HS-5 (cell line): ENCODE measurements at places on chromosomes 7 and 10.

GRCh38 chr7:132577206-132578049, 1.2 kb upstream of the PLXNA4 start:
- no peak for DNase-seq

- DNase-seq: peak; percentile 32
These were observed 55.3 kb upstream of the INPP5A start for GRCh38 chr10:132482090-132482800.

DNA sequence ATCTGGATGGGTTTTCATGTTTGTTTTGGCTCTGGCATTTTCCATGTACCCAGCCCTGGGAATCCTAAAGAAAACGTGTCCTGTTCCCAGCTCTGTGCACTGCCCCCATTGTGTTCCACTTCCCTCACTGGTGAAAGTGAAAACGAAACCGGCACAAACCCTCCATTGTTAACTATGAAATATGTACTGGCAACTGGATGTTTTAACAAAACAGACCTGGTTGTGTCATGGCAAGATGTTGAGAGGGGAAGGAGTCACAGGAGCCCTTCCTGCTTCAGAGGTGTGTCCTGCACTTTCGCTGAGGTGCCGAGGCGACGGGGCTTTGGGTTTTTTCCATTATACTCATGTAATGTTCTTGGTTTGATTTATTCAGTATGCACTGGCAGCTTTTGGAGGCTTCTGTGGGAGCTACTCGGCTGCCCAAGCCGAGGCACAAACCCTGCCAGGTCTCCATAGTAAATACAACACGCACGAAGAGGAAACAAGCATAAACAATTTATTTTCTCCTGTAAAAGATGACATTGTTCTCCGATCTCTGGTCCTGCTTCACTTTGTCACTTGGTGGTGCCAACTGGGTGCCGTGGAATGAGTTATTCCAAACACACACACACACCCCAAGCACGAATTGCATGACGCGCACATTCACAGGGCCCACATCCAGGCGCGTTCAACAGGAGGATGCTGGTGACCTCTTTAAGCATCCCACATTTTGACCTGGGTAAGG, 118.2 kb downstream of the CDK6 start:
- DNase-seq: no peak

- DNase-seq: no peak
These were observed 18.4 kb upstream of the TBRG4 start for GRCh38 chr7:45129906-45130305.
